Chondrocyte (in vitro differentiated cells): ENCODE measurements at places on chromosomes 7 and 10. TPM values are rescaled to one million over a fixed set of nuclear protein-coding genes. Genes with fewer than 3 reads are reported as not detected.

DNA sequence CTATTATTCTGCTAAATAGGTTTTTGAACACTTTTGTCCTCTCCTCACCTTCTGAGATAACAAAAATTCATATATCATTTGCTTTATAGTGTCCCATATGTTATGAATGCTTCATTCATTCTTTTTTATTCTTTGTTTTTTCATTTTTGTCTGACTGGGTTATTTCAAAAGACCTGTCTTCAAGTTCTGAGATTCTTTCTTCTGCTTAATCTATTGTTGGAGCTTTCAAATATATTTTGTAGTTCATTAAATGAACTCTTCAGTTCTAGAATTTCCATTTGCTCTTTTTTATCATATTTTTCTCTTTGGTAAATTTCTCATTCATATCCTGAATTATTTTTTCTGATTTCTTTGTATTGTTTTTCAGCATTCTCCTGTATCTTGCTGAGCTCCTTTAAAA lies 53.1 kb upstream of the SCIN start:
- H3K36me3 ChIP-seq: peaks cover 15% of the 10 kb centered on the region
- peaks cover 3% of the 10 kb centered on the region for H3K4me1 ChIP-seq
- H3K4me3 ChIP-seq: no peak overlapping the region
- DNase-seq: no peak

DNA sequence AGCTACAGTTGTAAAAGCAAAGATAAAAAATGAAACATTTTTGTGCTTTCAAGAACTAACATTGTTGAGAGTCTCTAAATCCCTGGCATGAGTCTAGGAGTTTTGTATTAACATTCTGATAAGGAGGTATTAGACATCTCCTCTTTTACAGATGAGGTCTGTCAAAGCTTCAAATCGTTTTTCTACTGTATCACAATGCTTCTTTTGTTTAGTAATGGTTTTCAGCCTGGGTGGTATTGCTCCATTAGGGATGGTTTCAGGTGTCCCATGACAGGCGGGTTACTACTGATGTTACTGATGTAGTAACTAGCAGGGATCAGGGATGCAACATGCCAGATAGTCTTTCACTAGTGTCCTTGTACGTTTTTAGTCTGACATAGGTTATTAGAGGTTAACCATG lies 27.4 kb downstream of the STAM start:
- H3K4me3 ChIP-seq: no peak overlapping the region
- H3K27ac ChIP-seq: peak overlapping the region; percentile 55
- H3K36me3 ChIP-seq: peaks cover 5% of the 10 kb centered on the region
- peaks cover 75% of the 10 kb centered on the region for H3K4me1 ChIP-seq
- H3K27me3 ChIP-seq: no peaks in the 10 kb centered on the region
- no peak for DNase-seq

- peaks cover 23% of the 10 kb centered on the region for H3K36me3 ChIP-seq
- no peaks in the 10 kb centered on the region for H3K27me3 ChIP-seq
- H3K4me3 ChIP-seq: no peak overlapping the region
- no peak for DNase-seq
These were observed 70.4 kb downstream of the ENO4 start for GRCh38 chr10:116919706-116920105.

DNA sequence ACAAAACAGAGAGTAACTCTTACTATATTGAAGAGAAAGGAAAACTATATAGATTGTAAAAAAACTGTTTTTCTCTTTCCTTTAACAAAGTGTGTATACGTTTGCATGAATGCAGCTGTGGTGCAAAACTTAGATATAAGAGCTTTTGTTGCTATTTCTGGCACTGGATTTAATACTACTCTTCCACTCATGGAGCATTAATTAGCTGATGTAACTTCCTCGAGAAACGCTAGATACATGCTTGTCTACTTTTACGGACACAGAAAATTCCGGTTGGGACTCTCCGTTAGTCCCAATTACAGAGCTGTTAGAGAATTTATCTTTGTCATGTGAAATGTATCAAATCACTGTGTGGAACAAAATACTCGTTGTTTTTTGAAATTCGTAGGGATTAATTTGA lies 135.5 kb downstream of the ZNF22 start:
- H3K27me3 ChIP-seq: peaks cover 2% of the 10 kb centered on the region
- H3K36me3 ChIP-seq: no peaks in the 10 kb centered on the region
- H3K4me1 ChIP-seq: no peaks in the 10 kb centered on the region
- DNase-seq: no peak

DNA sequence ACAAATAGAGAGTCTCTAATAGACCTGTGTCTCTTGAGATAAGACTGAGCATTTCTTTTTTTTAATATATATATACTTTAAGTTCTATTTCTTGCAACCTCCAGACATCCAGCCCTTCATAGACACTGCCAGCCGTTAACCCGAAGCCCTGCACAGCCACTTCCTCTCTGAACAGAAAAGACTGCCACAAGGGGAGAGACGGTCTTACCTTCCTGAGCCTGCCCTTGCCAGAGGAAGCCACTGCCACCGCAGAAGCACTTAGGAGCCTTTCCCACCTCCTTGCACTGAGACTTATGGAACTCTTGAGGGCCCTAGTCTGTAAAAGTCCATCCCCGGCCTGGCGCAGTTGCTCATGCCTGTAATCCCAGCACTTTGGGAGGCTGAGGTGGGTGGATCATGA lies 31.8 kb upstream of the PRSS1 start:
- H3K4me3 ChIP-seq: no peak overlapping the region
- H3K27me3 ChIP-seq: peaks cover 20% of the 10 kb centered on the region
- H3K27ac ChIP-seq: no peak overlapping the region
- H3K36me3 ChIP-seq: no peaks in the 10 kb centered on the region
- no peak for DNase-seq
- H3K4me1 ChIP-seq: no peaks in the 10 kb centered on the region

DNA sequence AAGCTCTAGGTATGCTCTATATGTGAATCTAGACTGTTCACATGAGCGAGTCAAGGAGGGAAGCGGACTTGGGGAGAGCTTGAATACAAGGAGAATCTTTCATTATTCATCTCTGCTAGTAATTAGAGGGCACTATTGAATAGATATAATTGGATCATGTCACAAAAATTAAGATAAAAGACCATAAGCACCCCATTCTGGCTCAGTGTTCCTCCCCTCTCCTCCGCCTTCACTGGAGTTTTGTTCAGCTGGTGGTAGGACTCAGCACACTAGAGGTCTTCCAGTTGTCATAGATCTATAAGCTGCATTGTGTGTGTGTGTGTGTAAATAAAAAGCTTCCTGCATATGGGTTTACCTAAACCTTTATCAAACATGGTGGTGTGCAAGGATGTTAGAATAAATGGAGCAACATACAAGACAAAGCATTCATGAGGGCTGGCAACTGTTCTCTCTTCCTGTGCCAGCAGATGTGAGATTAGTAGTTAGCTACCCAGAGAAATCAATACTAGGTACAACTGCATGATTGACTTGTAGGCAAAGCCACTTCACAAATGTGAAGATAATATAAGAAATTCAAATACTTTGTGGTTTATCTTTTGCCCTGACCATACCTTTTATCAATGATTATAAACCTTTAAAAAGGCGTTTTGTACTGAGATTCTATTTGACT lies 142.6 kb downstream of the CREB5 start:
- H3K4me3 ChIP-seq: no peak overlapping the region
- no peak overlapping the region for H3K27ac ChIP-seq
- peaks cover 5% of the 10 kb centered on the region for H3K4me1 ChIP-seq
- no peak for DNase-seq
- H3K27me3 ChIP-seq: peaks cover 7% of the 10 kb centered on the region

GRCh38 chr10:46287846-46288477 lies 1.2 kb downstream of the ANTXRL start:
- DNase-seq: no peak
- H3K4me1 ChIP-seq: peaks cover 18% of the 10 kb centered on the region
- no peak overlapping the region for H3K27ac ChIP-seq
- H3K4me3 ChIP-seq: no peak overlapping the region

The CALCR gene
- 0.10 to 0.20 TPM in 2 of 3 replicates, not detected in the other for total RNA-seq

The TFR2 gene
- total RNA-seq: 0.87 to 2.1 TPM (median 1.8 TPM) in 3 replicates

The STEAP4 gene
- not detected in 3 replicates for total RNA-seq

The SLC26A3 gene
- not detected in 3 replicates for total RNA-seq

The PRKCQ gene
- total RNA-seq: 0.13 to 0.15 TPM in 2 of 3 replicates, not detected in the other
